ENCODE measurements at places on chromosomes 11 and 22.

GRCh38 chr11:36467916-36468315 is 42.2 kb downstream of the TRAF6 start:
- DNase-seq: no peak

DNA sequence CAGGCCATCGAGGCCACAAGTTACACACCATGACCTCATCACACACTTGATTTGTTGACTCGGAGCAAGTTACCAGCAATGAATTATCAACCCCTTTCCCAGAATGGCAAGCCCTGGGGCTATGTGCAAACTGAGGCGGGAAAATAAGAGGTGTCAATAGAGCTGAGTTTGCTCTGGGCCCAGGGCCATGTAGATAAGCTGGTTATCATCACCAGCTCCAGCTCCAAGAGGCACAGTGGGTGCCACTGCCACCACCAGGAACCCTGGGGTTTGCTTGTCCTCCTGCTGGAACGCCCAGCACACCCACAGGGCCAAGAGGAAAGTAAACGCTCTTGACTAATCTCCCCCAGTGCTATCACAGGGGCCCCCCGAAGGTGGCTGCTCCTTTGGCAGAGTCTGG is 13.0 kb upstream of the VPS37C start:
- DNase-seq: no peak

GRCh38 chr11:33842236-33842915 is 49.5 kb downstream of the LMO2 start:
- no peak for DNase-seq

- DNase-seq: no peak
These were observed 3.8 kb upstream of the RNF141 start for GRCh38 chr11:10544491-10545465.

- no peak for DNase-seq
These were observed 76.1 kb downstream of the SOX6 start for GRCh38 chr11:16280256-16280682.

- peak; percentile 43 for DNase-seq
These were observed 10.0 kb upstream of the CD5 start for GRCh38 chr11:61092280-61092766.

- DNase-seq: no peak
These were observed 41.0 kb downstream of the TMPRSS5 start for GRCh38 chr11:113664981-113665710.

- no peak for DNase-seq
These were observed 14.6 kb downstream of the SMARCB1 start for GRCh38 chr22:23801238-23801821.

- no peak for DNase-seq
These were observed 12.2 kb downstream of the PHLDB1 start for GRCh38 chr11:118619444-118620197.

GRCh38 chr22:19877626-19878339 is 23.1 kb upstream of the GNB1L start:
- DNase-seq: peak; percentile 8

DNA sequence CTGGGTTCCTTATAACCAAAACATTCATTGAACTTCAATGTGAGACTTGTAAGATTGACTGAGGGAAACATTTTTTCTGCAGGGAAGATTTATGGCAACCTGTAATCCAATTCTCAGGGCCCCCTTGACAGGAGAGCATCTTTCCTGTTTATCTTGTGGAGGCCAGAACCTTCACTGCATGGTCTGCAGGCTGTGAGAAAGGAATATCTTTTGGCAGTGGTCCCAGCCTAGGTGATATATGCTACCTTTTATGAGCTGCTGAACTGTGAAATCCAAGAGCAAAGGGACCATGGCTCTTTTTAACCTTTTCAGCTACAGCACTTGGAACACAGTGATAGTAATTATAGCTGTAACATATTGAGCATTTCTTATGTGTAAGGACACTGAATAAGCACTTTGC is 590.2 kb upstream of the B3GAT1 start:
- no peak for DNase-seq

- DNase-seq: no peak
These were observed 3.9 kb upstream of the NUP50 start for GRCh38 chr22:45159652-45160462.

GRCh38 chr11:30406978-30407762 is 84.3 kb downstream of the ARL14EP start:
- no peak for DNase-seq

GRCh38 chr11:93089474-93090102 is 108.2 kb downstream of the SLC36A4 start:
- no peak for DNase-seq

DNA sequence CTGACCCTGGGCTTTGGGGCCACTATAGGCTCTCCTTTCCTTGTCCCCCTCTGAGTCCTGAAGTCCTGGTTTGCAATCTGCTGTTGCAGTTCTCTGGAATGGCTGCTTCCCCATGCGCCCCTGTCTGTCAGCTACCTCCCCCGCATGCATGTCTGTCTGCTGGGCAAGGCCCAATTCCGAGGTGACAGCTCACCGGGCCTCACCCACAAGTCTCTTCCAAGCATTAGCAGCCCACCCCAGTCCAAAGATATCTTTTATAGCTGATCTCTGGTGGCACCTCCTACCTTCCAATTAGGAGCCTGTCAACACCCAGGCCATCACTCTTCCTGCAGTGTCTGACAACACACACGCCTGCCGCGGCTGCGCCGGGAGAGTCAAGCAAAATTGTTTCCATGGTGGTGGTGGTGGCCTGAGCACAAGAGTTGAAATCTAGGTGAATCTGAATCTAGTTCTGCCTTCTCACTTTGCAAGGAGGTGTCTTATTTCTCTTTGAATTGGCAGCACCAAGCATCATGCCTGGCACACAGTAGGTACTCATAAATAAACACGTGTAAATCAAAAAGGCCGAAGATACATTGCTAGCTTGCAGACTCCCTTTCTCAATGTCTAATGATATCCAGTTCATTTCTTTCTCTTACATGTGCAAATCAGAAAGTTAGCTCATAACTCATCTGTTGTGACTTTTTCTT is 1.2 kb upstream of the LMO2 start:
- no peak for DNase-seq

DNA sequence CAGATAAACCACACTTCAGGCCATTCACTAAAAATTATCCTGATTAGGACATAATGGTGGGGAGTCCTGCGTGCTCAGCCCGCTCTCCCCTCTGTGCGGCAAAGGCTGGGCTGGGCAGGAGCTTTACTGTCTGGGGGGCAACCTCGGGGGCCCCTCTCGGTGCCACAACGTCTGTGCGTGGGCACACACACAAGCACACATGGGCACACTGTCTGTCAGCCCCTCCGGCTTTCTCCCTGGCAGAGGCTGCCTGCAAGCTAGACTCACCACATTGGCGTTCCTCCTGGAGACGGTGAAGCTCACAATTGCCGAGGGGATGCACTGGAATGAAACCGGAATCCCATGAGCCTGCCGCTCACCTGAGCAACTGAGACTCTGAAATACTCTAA is 5.2 kb downstream of the MLC1 start:
- DNase-seq: no peak

DNA sequence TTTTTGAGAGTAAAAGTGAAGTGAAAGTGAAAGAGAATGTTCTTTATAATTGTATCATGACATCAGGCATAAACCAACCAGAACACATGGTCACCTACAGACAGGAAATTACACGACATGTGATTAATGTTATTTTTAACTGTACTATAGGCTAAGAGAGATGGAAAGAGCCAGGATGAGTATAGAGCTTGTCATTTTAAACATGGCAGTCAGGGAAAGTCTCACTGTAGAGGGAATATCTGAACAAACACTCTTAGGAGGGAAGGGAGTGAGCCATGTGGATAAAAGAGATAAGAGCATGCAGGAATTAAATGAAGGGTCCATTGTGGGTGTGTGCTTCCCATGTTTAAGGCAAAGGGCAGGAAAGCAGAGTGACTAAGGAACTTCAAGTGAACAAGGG is 599.1 kb upstream of the FAT3 start:
- no peak for DNase-seq

DNA sequence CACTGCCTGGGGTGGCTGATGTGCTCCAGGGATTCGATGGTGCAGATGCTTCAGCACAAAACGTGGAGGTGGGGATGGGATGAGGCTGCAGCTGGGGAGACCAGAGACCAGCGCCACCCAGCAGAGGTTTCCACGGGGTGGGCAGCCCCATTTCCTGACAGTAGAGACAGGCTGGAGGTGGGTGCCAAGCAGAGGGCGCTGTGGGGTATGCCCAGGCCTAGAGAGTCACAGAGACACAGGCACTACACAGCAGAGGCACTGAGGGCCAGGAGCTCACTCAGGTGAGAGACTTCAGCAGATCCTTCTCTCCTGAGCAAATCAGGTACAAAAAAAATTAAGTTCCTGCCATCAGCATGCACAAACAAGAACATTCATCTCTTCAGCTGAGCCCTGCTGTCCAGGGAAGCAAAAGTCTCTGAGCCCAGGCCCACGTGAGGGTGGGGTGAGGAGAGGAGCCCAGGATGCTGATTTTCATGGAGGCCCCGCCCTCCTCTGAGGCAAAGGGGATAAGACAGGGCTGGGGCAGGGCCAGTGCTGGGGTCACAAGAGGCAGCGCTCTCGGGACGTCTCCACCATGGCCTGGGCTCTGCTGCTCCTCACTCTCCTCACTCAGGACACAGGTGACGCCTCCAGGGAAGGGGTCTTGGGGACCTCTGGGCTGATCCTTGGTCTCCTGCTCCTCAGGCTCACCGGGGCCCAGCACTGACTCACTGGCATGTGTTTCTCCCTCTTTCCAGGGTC is 53.1 kb downstream of the GGTLC2 start:
- no peak for DNase-seq

DNA sequence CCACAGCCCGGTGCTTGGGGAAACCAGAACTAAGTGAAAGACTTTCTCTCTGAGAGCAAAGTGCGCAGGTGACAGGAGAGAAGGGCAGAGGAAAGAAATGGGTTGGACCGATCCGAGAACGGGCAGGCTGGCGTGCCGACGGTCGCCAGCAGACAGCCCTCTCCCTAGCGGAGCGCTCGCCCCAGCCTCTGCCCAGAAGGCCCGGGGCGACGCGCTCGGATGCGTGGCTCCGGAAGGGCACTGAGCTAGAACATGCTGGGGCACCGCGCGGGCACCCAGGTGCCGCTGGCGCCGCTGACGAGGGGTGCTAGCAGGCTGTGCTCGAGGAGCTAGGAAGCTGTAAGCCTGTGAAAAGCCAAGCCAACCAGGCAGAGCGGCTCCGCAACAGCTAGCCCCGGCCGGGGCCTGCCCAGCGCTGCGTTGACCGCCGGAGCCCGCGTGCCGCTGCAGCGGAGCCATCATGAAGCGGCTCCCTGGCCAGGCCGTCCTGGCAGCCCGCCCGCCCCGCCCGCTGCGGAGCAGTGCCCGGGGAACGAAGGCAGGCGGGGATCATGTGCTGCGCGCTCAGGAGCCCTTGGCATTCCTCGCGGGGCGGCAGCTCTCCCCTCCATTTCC is 22.1 kb upstream of the RRAS2 start:
- peak; percentile 45 for DNase-seq

DNA sequence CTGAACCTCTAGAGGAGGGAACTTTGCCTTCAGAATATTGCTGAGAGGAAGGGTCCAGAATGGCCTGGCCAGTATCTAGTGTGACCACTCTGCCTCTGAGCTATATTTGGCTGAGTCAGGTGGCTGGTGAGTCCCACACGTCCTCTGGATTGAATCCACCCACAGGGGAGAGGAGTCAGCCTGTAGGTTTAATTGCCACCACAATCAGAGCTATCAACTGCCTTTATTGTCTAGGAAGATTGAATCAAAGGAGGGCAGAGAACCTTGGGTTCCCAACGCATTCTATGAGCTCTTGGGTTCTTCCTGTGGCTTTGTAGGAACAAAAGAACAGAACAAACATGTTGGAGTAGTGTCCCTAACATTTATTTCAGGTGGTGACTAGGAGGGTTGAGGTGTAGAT is 67.7 kb downstream of the ST3GAL4 start:
- no peak for DNase-seq

GRCh38 chr11:58928691-58929090 is 10.6 kb upstream of the GLYATL1 start:
- no peak for DNase-seq

DNA sequence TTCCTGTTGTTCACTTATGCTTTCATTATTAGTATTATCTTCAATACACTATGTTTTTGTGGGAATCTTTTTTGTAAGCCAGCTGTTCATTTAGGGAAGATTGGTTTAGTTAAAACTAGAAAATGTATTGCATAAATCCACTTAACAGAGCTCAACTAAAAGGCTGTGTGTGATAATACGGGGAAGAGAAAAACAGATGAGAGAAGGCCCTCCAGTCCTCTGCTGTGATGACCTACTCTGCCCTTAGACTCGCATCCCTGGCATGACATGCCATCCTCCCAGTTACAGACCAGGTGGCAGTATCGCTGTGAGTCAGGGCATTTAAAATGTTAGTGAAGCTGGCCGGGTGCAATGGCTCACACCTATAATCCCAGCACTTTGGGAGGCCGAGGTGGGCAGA is 173.4 kb upstream of the TTC12 start:
- DNase-seq: no peak

DNA sequence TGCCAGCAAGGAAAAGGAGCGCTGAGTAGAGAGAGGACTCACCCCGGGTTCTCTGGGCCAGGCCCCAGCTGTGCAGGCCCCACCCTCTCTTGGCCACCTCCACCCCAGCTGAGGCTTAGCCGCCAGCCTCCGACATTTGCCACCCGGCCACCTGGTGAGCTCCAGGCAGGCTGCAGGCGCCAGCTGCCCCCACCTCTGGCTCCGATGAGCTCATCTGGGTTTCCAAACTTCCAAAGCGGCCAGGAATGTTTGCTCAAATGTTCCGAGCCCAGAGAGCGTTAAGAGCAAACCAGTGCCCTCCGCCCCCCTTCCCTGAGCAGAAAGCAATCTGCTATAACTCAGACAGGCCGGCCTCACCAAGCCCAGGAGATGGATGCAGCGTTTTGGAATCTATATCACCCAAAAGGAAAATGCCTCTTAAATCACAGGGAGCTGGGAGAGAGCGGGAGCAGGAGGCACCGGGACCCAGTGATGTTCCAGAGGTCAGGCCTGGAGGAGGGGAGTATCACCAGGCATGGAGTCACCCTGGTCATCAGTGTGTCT is 9.1 kb upstream of the MN1 start:
- DNase-seq: no peak

GRCh38 chr22:36577019-36577418 is 48.1 kb upstream of the EIF3D start:
- DNase-seq: no peak

- no peak for DNase-seq
These were observed 4.5 kb upstream of the TP53I11 start for GRCh38 chr11:44955015-44955738.

DNA sequence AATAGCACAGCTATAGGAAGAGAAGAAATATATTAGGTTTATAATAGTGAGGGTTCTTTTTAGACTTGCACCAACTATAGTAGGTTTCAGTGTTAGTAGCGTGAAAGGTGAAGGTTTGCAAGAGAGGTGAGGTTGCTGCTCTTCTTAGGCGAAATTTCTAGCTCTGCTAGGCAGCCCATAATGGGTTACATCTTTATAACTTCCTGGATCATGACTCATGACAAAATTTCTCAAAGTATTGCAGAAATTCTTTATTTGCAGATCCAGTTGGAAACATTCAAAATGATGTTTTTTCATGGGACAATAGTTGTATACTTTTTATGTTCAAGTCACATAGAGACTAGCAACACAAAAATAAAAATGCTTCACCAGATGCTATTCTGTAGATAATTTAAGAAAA is 260.0 kb downstream of the SOX6 start:
- no peak for DNase-seq

GRCh38 chr11:94563848-94564467 is 3.2 kb upstream of the PIWIL4 start:
- no peak for DNase-seq

Data from activated naive CD4-positive, alpha-beta T cell treated with anti-CD3 and anti-CD28 coated beads, Interleukin-2, amount 50 U/mL, for 16 hours (primary cell).